Frontal cortex (tissue), 4 donors: ENCODE measurements at places on chromosomes 2 and 18. TPM values are rescaled to one million over a fixed set of nuclear protein-coding genes. Genes with fewer than 3 reads are reported as not detected.

The PLEKHH2 gene
- total RNA-seq: 7.3 TPM

The AMER3 gene
- 44.0 TPM for total RNA-seq

The UGT1A7 gene
- total RNA-seq: not detected

The LAMA3 gene
- 1.2 TPM for total RNA-seq

GRCh38 chr2:53381271-53381670, 386.3 kb upstream of the CHAC2 start:
- no peak for DNase-seq

DNA sequence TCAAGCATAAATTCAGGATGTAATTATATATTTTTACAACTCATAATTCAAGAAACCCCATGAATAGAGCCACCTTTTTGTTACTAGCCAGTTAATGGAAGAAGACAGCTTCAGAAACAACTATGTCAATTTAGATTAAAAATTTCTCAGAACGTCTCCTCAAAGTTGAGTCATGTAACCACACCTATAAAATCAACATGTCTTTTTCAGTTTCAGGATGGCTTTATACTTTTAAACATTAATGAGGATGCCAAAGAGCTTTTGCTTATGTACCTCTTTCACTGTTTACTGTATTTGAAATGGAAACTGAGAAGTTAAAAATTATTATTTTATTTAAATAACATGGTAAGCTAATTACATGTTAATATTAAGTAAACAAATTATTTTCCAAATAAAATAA, 280.1 kb downstream of the PTH2R start:
- no peak for DNase-seq
